ENCODE measurements at places on chromosomes 6 and 20. TPM values are rescaled to one million over a fixed set of nuclear protein-coding genes. Genes with fewer than 3 reads are reported as not detected.

NELFCD gene
- 35.9 TPM for total RNA-seq

OLIG3 gene
- total RNA-seq, result not detected

MAP7 gene
- total RNA-seq, result 19.7 TPM

DCBLD1 gene
- total RNA-seq, result 11.5 TPM

SEMG2 gene
- not detected for total RNA-seq

TSBP1 gene
- not detected for total RNA-seq

OR2H1 gene
- total RNA-seq, result not detected

ID4 gene
- total RNA-seq, result 72.5 TPM

CDH22 gene
- total RNA-seq, result 1.3 TPM

CD109 gene
- 30.7 TPM for total RNA-seq

FGD2 gene
- total RNA-seq, result 11.9 TPM

C4B gene
- 57.7 TPM for total RNA-seq

COL12A1 gene
- 35.3 TPM for total RNA-seq

HMGN4 gene
- total RNA-seq, result 37.1 TPM

REV3L gene
- 29.7 TPM for total RNA-seq

CST5 gene
- not detected for total RNA-seq

CCM2L gene
- total RNA-seq, result 5.9 TPM

IPCEF1 gene
- 5.7 TPM for total RNA-seq

HAO1 gene
- total RNA-seq, result not detected

All from body of pancreas (tissue), 4 donors.